ENCODE measurements at places on chromosomes 1 and 21.

DNA sequence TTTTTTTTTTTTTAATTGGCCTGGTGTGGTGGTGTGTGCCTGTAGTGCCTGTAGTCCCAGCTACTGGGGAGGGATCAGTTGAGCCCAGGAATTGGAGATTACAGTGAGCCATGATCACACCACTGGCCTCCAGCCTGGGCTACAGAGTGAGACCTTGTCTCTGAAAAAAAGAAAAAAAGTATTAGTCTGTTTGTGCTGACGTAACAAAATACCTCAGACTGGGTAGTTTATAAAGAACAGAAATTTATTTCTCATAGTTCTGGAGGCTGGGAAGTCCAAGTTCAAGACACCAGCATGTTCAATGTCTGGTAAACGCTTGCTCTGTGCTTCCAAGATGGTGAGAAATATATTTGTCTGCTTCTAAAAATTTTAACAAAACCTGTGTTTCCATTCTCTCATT is 25.8 kb downstream of the TRAF5 start:
- no peak for DNase-seq

DNA sequence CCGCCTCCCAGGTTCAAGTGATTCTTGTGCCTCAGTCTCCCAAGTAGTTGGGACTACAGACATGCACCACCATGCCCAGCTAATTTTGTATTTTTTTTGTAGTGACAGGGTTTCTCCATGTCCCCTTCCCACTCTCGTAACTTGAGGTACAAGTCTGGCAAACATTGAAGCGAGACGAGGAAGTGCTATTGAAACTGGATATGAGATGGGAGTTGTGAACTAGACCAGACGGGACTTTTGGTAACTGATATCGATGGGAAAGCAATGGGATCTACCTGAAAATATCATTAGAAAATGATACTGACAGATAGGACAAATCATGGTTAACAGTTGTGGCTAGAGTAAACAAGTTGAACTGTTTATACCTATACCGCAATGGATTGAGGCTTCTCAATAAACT is 95.2 kb upstream of the TRABD2B start:
- DNase-seq: no peak

DNA sequence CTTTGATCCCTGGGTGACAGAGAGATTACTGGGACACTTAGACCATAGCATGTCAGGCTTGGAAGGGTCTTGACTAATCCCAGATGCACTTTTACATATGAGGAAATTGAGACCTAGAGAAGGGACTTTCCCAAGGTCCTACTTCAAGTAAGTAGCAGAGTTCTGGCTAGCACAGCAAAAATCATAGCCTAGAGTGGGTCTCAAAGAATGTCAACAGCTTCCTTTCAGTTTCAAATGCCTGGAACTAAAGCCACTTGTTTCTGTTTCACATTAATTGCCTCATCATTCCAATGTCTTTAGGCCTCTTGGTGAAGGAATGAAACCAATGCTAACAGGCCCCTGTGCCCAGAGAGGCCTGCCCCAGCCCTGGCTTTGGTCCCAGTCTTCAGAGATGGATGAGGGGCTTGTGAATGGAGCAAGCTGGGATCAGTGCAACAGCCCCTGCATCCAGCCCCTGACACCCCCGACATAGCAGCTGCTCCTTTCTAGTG is 26.6 kb downstream of the ATF3 start:
- DNase-seq: peak; percentile 22

- DNase-seq: no peak
Observed at GRCh38 chr1:226946285-226946684, 6.2 kb downstream of the COQ8A start.
